ENCODE measurements at places on chromosomes 3 and 15.

DNA sequence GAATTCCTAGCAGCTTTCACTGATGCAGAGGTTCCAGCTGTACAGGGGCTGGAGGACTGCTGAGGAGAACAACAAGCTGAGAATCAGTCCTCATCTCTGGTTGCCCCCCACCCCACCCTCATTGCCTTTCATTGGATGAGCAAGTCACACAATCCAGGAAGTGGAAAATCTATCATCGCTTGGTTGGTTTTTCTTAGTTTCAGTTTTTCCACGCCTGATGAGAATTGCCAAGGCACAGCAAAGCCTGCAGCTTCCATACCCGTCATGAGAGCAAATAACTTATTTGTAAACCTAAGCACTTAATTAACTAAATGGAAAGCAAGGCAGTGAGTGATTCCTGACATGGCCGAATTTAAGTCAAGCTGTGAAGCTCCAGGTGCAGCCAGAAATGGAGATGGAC is 21.4 kb upstream of the LIPC start:
- peak; percentile 30 for DNase-seq

DNA sequence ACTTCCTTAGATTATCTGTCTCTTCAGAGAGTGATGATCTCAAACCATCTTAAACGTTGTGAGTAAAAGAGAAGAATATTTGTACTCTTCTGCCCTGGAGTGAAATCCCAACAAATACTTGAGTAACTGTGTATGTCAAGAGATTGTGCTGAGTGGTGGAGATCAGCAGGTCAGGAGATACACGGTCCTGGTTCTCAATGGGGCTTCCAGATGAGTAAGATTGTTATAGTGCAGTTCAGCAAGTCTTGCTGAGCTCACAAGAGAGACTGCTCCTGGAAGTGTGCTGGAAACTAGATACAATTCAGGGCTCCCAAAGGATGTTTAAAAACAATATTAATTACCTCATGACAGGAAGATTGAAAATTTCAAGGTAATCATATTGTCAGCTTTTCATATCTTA is 184.3 kb downstream of the AKAP13 start:
- DNase-seq: no peak

- no peak for DNase-seq
These were observed 3.5 kb downstream of the MYZAP start for GRCh38 chr15:57595011-57595866.

- DNase-seq: no peak
These were observed 470.1 kb upstream of the THBS1 start for GRCh38 chr15:39110746-39111145.

DNA sequence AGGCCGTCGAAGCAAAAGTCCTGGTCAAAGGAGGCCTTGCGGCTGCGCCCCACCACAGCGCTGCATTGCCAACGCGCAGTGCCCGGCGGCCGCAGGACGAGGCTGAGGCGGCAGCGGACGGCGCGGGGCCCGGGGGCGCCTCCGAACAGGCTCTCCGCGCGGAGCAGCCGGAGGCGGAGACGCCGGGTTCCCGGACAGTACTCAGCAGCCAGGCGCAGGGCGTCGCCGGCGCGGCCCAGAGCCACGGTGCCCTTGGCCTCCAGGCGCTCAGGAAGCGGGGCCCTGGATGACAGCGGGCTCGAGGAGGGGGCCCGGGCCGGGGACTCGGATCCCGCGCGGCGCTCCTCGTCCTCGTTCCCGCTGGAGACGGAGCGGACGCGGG is 1.1 kb downstream of the C2CD4B start:
- DNase-seq: no peak

DNA sequence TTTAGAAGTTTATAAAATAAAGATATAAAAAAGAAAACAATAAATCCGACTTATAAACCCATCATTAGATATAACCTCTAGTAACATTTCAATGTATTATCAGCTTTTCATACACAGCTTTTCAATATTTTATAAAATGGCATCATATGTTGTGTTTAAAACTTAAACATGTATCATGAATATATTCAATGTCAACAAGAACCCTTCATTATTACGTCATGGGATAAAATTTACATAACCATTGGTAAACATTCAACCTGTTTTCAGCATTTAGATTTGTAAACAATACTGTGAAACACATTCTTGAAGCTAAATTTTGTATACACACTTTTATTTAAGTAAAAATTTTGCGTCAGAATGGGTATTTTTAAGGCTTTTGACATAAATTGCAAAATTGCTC is 153.4 kb upstream of the SOX14 start:
- no peak for DNase-seq

GRCh38 chr3:17810759-17811158 is 68.3 kb upstream of the TBC1D5 start:
- DNase-seq: no peak

- DNase-seq: no peak
These were observed 33.4 kb upstream of the ZNF609 start for GRCh38 chr15:64426845-64427465.

DNA sequence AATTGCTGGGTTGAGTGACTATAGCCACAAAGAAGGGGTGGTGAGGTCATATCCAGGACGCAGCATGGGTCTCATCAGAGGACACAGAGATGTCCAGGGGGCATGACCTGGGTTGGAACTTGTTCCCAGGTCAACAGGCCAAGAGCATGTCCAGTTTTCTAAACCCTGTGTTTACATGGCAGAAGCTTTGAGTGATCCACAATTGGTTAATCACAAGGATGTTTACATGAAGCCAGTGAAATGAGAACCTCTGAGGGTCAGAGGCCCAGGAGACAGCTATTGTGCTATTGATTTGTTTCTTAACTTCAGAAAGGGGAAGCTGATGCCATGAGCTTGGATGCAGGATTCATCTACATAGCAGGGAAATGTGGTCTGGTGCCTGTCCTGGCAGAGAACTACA is 42.2 kb upstream of the TOPBP1 start:
- no peak for DNase-seq

DNA sequence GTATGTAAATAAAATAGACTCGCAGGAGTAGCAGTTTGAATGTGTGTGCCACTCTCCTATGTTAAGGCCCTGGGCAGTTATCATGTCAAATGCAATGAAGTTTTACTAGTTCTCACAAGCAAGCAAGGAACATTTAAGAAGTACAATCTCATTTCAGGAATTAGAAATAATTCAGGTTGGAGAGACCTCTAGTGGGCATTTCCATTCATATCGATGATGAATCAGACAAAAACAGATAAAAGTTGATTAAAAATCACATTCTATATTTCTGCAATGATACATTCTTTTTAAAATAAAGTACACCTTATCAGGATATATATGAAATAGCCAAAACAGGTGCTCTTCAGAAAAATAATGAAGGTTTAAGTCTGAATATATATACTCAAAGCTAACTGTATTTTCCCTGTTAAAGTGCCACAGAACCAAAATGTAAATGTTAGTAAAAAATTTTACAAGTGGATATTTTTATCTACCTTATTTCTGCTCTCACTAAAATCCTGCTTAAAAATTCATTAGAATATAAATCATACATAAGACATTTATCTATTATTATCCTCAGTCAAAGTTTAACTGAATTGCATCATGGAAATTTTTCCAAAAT is 492.4 kb upstream of the FRG2C start:
- DNase-seq: no peak

- no peak for DNase-seq
These were observed 151.8 kb downstream of the MYRIP start for GRCh38 chr3:39961230-39961629.

- peak; percentile 62 for DNase-seq
These were observed 515 bp downstream of the EIF4G1 start for GRCh38 chr3:184314700-184315542.

DNA sequence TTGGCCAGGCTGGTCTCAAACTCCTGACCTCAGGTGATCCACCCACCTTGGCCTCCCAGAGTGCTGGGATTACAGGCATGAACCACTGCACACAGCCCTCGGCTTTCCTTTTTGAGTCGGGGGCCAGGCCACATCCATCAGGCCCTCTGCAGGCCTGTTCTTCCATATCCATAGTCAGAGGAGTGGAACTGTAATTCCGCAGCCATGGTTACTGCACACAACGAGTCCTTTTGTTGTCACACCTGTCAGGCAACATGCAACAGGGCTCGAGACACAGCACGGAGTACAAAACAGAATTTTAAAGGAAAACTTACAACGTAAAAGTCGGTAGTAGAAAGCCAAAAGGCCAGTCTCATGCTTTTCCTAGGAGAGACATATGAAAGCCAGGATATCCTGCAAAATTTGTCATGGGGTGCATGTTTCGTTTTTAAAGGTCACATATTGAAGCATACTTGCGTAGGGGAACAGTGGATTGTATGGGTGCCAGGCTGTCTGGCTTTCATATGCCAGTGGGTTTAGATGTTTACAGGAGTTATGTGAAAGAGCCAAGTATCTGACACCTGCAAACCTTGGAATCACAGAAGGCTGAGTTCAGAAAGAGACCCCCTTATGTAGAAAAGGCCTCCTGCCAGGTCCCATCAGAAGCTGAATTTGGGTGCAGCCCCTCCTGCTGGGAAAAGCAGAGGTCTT is 63.2 kb upstream of the LPP start:
- no peak for DNase-seq

DNA sequence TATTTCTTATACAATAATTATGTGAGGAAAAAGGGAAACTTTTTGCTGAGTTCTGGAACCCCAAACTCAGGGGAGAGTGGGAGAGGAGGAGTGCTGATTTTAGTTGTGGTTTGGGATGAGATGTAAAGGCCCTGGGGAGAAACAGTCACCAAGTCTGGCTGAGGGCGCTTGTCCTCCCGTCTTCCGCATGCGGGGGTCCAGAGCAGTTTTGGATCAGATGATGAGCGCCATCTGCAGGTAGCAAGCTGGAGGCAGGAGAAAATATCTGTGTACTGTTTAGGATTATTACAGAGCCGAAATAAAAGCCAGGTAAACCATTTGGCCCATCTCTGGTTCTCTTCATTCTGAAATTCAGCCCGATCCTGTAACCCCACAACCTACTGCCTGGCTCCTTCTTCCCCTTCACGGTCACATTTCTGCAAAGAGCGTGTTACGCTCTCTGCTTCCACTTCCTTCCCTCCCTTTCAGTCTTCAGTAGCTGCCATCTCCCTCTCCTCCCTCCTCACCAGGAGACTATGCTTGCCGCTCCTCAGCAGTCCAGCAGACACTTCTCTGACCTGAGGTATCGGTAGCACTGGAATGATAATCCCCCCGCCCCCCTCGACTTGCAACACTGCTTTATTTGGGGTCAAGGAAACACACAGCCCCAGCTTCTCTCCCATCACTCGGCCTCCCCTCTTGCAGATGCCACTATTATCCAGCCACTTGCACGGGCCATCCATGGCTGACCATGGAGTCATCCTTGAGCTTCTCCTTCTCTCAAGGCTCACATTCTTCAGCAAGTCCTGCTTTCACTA is 1.4 kb upstream of the PARP14 start:
- peak; percentile 87 for DNase-seq

DNA sequence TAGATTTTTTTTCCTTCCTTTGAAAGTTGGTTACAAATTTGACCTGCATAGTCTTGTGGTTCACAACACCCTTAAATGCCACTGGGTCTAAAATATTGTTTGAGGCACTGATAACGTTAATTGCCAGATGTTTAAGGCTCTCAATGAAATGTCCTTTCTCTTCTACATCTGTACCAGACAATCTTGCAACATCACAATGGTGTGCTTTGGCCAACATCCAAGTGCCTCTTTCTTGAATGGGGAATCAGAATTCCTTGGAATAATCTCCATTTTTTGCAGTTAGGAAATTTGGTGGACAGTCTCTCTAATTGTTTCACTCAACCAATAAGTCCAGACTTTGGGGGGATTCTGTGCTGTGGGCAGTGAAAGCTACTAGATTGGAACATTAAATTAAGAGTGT is 26.0 kb upstream of the PEX5L start:
- DNase-seq: no peak

DNA sequence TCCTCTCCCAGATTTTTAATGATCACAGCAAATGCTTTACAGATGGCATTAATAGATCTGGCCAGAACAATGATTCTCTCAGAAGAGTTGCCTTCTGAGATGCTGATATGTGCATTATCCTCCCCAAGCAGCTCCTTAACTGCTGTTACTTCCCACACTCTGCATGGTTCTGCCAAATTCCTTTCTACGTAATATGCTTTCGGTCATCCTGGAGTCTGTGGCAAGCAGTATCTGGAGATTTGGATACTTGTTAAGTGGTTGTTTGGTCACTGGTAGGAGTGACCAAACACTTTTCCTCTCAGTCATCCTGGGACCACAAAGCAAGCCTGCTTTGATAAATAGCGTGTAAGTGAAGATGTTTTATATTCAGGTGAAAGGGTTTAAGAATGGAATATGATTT is 71.1 kb upstream of the CCNL1 start:
- DNase-seq: no peak
